Effector memory CD4-positive, alpha-beta T cell (primary cell): ENCODE measurements at places on chromosomes 11 and 22.

GRCh38 chr11:69775163-69775755, at the start of gene FGF4:
Gene FGF4, minus strand, starts transcription at chr11:69775341. Its CDS starts 257 bp downstream, at chr11:69775084.
- DNase-seq, result no peak

GRCh38 chr11:11510939-11511338, 110.9 kb downstream of the GALNT18 start:
- DNase-seq, result no peak

DNA sequence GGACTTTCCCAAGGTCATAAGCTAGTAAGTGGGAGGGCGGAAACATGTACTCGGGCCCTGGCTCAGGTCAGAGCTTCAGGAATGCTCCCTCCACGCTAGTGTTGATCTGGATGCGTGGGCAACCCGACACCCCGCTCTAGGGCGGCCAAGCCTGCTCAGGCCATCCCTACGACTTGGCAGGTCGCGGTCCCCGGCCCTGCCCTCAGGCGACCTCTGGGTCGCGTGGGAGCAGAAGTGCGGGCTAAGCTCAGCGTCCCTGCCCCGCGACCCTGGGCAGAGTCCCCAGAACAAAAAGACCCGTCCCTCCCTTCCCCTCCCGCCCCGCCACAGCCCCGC, 781 bp upstream of the TEF start:
- no peak for DNase-seq

DNA sequence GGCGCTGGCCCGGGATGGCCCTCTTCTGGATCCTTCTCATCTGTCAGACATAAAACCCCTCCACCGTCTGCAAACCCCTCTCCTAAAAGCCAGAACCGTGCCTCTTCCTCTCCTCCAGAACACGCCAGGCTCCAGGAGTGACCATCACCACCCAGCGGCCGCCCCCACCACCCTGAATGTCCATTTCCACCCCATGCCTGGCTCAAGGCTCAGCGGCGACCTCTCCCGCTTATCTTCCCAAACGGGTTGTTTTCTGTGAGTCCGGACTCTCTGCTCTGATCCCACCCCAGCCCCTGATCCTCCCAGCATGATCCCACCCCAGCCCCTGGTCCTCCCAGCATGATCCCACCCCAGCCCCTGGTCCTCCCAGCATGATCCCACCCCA, 37.6 kb downstream of the CELSR1 start:
- DNase-seq, result no peak

GRCh38 chr22:23215294-23216241, 35.3 kb downstream of the BCR start:
- no peak for DNase-seq

DNA sequence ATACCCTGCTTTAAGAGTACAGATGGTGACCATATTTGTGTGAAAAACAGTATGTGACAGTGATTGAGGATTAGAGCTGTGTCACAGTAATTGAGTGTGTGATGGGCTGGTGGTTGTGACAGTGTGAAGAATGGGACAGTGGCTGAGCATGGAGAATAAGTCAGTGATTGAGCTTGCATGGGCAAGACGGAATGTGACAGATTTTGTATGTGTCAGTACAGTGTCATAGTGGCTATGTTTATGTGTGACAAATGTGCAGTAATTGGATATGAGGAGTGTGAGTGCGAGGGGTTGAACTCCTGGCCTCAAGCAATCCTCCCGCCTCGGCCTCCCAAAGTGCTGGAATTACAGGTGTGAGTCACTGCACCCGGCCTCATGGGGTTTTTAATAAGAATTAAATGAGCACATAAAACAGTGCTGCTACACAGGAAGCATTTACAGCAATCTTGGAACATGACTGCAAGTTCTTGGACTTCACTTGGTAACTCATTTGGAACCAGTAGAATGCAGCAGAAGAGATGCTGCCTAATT, 583 bp upstream of the RRAS2 start:
- no peak for DNase-seq

DNA sequence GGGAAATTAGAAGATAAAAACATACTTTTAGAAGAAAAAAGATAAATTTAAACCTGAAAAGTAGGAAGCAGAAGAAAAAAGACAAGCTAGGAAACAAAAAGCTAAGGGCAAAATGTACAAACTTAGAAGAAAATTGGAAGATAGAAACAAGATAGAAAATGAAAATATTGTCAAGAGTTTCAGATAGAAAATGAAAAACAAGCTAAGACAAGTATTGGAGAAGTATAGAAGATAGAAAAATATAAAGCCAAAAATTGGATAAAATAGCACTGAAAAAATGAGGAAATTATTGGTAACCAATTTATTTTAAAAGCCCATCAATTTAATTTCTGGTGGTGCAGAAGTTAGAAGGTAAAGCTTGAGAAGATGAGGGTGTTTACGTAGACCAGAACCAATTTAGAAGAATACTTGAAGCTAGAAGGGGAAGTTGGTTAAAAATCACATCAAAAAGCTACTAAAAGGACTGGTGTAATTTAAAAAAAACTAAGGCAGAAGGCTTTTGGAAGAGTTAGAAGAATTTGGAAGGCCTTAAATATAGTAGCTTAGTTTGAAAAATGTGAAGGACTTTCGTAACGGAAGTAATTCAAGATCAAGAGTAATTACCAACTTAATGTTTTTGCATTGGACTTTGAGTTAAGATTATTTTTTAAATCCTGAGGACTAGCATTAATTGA, 1.0 kb downstream of the MALAT1 start:
- no peak for DNase-seq

- no peak for DNase-seq
These were observed 247.3 kb upstream of the BLID start for GRCh38 chr11:122363296-122363695.

DNA sequence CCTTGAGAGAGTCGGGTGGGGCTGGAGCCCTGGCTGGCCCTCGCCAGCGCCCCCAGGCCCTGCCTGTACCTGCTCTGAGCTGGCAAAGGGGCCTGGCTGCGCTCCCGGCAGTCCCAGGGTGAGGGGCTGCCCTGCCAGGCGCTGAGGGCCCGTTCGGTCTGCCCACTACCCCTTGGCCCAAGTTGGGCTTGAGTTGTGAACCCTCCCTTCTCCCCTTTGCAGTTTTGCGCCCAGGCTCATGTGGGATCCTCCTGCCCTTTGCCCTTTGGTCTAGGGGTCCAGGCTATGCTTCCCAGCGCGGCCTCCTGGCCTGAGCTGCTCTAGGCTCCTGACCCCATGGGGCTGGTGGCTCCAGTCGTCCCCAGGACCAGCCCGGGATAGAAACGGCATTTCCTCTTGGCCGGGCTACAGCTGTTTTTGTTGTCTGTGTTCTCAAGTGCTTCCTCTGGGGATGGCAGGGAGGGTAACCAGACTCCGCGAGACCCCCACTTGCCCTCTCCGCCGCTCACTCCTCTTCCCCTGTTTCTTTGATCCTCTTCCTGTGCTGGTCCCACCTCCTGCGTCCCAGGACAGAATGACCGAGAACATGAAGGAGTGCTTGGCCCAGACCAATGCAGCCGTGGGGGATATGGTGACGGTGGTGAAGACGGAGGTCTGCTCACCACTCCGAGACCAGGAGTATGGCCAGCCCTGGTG, 34.9 kb downstream of the PRDM11 start:
- DNase-seq, result no peak

GRCh38 chr11:26027887-26028286, 304.0 kb upstream of the ANO3 start:
- no peak for DNase-seq

- no peak for DNase-seq
These were observed 193.3 kb downstream of the DBX1 start for GRCh38 chr11:19966927-19967326.

- DNase-seq, result no peak
These were observed 626.8 kb downstream of the TBC1D22A start for GRCh38 chr22:47389201-47389600.

DNA sequence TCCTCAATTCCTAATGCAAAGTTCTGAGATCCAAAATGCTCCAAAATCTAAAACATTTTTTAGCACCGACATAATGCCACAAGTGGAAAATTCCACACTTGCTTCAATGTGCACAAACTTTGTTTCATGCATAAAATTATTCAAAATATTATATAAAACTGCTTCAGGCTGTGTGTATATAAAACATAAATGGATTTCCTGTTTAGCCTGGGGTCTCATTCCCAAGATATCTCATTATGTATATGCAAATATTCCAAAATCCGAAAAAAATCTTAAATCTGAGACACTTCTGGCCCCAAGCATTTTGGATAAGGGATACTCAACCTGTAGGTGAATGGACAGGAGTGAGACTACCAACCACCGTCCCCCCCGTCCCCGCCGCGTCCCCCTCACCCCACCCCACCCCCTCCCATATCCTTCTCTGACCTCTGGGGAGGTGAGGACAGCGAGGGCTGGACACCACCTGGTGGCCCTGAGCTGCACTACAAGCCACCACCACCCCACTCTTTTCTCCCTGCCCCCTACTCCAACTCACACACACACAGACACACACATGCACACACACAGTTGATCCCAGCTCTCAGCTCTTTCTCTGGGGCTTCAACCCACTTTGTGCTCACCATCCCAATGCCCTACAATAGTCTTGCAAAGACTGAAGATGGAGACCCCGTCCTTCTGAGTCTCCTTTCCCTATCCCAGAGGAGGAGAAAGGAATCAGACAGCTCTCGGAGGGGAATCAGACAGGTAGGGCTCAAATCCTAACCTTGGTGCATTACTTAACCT, 101.0 kb downstream of the PDE2A start:
- no peak for DNase-seq

DNA sequence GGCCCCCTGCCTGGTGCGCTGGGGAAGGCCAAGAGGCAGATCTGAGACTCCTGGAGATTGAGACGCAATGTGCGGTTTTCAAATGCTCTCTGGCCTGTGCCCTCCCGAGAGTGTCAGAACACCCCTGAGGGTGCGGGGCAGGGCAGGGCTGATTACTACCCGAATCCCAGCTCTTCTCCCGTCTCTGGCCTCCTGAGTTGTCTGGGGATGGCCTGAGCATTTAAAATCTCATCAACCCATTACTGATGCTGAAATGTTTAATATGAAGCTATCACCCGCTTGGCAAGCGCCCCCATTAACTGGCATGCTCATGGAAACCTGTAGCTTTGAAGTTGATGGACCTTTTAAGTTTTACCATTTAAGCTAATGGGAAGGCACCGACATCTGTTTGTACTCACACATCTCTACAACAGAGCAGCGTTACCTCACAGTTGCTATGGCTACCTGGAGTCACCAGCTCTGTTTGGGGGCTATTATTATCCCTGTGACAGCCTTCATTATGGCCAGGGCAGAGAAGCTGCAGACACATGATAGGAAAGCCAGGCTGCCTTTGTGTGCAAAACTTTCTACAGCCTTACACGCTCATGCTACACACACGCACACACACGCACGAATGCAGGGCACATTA, 3.6 kb upstream of the MB start:
- DNase-seq, result no peak

DNA sequence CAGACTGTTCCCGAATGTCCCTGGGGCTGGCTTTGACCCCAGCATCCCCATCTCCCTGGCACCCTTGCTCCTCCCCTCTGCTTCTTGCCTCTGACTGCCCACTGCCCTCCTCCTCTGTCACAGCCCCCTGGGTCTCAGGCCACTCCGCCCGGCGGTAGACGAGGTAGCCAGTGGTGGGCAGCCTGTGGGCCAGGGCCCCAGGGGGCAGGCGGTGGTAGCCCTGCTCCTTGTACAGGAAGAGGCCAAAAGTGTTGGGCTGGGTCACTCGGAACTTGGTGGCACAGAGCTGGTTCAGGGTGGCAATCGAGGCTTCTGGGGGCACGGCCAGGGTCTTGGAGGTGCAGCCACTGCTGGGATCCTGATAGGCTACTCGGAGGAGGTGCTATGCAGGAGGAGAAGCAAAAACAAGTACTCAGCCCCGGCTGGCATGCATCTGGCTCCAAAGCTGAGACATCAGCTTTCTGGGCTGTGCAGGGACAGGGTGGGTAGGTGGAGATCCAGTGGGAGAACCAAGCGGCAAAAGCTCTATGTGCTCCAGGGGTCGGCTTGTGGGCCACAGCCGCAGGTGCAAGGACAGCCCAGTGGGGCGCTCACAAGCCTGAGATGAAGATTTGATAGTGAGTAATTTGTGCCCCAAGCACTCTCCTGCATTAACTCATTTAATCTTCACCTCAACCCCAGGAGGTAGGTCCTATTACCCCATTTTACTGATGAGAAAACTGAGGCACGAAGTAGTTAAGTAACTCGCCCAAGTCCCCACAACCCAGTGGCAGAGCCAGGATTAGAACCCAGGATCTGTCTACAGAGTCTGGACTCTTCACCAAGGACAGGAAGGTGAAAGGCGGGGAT, 3.6 kb downstream of the RIN1 start:
- no peak for DNase-seq

- no peak for DNase-seq
These were observed 42.2 kb upstream of the DNAJB7 start for GRCh38 chr22:40904101-40904500.
